ENCODE measurements at places on chromosomes 2 and 18.

DNA sequence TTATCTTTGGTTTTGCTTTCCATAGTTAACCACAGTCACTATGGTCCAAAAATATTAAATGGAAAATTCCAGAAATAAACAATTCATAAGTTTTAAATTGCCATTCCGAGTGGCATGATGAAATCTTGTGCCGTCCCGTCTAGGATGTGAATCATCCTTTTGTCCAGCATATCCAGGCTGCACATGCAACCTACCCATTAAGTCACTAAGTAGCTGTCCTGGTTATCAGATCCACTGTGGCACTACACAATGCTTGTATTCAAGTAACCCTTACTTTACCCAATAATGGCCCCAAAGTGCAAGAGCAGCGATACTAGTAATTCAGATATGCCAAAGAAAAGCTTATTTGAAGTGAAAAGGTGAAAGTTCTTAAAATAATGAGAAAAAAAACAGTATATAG is 10.7 kb downstream of the USP34 start:
- peak; percentile 32 for DNase-seq

- no peak for DNase-seq
Measured at GRCh38 chr2:188902901-188903491, 71.2 kb upstream of the COL3A1 start.

- no peak for DNase-seq
Measured at GRCh38 chr2:66322506-66323260, 112.2 kb upstream of the MEIS1 start.

DNA sequence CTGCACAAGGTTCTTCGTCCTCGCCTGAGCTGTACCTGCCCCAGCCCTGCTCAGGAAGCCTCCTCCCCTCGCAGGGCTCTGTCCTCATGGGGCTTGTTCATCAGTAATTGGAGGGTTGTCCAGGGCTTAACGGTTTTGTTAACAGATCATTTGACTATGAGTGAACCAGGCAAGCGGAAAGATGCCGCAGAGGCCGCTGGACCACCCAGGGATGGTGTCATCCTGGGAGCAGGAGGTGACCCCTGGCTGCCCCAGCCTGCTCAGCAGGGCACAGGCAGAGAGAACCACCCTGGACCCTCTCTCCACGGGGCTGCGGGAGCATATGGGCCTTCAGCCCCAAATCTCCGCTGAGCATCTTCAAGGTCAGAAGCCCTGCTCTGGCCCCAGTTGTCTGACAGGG is 264.3 kb downstream of the KLHL29 start:
- DNase-seq: no peak

- DNase-seq: peak; percentile 70
Measured at GRCh38 chr18:46040033-46040746, 31.9 kb downstream of the PSTPIP2 start.

DNA sequence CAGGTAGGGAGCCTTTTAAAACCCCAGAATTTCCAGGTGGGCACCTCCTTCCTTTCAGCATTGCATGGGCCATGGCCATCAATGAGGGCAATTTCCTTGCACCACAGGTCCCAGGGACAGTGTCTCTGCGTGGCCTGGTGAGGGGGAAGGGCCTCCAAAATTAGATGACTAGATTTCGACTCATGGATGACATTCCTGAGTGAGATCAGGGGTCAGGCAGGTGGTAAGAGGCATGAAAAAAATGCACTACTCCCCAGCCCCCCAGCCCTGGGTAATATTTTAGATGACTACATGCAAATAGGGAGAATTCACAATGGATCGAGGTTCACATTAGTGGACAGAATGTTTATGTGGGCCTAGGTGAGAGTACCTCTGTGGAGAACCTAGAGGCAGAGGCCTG is 19.0 kb upstream of the IGFBP5 start:
- no peak for DNase-seq

DNA sequence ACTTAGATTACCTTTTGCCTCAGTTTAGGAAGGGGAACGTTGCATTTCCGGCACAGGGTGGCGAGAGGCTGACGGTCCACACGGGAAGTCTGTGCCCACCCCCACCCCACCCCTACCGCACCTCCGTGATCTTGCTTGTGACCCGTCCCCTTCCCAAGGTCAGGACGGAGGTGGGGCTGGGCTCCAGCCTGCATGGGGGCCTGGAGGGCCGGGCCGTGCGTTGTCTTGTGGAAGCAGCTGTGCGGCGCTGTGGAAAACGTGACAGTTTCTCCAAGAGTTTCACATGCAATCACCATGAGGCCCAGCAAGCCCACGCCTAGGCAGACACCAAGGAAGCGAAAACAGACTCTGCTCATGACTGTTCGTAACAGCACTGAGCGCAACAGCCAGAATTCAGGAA is 76.8 kb upstream of the HDAC4 start:
- no peak for DNase-seq

DNA sequence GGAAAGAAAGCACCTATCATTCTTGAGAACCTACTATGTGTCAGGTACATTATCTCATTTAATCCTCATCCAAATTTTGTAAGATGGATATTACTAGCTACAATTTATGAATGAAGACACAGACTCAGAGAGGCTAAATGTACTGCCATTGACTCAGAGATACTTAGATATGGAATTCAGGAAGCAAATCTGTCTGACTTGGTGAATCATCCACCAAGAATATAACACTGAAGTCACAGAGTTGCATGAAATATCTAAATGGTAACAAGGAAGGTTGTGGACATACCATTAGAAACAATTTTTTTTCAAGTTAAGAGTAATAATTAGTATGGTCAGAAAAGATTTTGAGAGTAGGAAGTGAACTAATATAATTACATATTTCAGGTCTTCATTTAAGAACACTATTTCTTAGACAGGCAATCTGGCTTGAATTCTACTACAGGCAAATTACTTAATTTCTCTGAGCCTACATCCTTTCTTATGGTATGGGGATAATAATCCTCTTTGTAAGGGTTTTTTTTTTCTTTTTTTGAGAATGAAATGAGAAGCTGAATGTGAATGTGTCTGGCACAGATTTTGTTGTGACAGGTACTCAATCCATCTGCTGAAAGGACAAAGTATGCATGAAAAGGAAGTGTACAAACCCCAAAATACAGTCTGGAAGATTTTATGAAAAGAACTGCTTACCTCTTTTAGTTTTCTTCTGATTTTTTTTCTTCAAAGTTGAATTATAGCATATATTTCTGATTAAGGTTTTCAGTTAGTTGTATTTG is 14.8 kb upstream of the C2orf66 start:
- DNase-seq: no peak

- no peak for DNase-seq
Measured at GRCh38 chr2:190841707-190842505, 38.7 kb upstream of the GLS start.

DNA sequence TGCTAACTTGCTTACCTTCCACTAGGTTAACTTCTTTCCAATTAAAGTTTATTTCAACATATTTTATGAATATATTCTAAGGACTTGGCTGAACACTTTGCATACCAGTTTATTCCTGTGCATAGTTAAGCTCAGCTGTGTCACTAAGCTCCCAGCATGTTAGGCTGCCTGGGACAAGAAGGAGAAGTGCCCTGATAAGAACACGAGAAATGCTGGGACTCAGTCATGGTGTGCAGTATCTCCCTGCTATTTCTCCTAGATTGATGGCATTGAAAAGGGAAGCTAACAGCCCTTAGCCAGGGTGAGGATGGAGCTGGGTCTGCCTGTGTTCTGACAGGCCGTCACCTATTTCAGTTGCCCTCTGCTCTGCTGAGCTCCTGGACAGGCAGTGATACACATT is 164.3 kb downstream of the TRABD2A start:
- DNase-seq: no peak

DNA sequence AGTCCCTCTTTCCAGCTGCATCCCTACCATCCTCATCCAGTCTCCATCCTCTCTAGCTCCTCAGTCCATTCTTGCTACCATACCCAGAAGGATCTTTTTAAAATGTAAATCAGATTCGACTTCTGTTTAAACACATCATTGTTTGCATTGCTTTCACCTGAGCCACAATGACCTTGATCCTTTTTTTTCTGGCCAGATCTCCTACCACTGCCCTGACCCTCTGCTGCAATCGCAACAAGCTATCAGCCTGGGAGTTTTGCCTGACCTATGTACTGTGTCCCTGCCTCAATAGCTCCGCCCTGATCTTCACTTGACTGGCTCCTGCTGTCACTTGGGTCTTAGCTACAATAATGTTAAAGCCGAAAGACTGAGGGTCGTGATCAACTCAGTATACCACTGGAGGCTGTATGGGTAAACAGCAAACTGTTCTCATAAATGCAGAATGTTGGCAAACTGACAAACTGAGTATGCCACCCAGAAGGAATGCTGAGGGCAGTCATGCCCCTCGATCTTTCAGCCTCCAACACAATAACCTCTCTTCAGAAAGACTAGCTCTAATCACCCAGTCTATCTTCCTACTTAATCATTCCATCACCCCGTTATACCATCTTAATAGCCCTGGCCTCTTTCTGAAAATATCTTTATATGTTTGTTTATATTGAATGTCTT is 2.6 kb upstream of the RBM43 start:
- DNase-seq: no peak

DNA sequence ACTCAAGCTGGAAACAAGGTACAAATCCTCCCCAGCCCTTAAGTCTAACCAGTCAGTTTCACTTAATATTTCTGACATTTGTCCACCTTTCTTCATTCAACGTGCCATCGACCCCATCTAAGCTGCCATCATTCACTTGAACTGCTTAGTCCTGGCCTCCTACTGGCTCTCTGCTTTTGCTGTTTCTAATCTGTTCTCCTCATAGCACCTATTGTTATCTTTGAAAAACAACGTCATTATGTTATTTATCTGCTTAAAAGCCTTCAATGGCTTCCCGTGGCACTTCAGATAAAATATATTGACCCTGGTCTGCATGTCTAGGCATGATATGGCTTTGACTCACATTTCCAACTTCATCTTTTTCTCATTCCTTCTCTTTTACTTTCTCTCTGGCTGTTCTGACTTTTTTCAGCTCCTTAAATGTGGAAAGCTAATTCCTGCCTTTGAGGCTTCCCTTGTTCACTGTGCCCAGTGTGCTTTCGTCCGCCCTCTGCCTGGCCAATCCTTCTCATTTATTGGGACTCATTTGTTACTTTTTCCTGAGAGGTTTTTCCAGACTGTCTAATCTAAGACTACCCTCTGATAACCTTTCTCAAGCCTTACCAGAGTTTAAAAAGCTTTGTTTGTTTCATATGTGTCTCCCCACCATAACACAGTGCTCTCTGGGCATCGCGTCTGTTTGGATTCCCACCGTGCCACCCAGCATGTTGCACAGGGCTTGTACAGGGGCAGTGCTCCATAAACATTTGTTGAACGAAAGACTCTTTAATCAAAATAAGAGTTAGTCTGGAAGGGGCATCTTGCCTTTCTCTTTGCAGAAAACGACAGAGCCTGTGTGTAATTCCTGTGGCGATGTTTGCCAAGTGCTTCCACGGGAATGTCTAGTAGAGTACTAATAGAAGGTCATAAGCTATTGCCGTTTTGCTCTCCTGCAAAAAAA is 183.9 kb downstream of the FMNL2 start:
- DNase-seq: no peak

DNA sequence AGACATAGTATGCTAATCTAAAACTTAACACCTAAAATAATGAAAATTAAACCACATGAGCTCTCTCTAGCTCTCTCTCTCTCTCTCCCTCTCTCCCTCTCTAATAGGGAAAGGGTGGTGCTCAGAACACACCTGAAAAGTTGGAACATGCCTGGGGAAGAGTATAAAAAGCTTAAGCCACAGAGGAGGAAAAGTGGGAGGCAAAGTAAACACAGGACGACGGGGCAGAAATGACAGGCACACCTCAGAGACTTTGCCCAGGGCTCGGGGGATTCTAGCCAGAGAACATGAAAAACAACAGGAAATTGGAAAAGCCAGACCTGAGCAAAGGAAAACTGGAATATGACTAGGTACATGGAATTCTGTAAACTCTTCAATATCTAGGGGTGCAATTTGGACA is 666.1 kb downstream of the BCL11A start:
- no peak for DNase-seq

GRCh38 chr2:231527091-231527395 is 3.2 kb downstream of the NMUR1 start:
- DNase-seq: no peak

GRCh38 chr2:108934583-108935245 is 54.3 kb downstream of the EDAR start:
- no peak for DNase-seq

- peak; percentile 29 for DNase-seq
Measured at GRCh38 chr18:48940854-48941611, 9.7 kb downstream of the SMAD7 start.

GRCh38 chr2:150567771-150568301 is 80.4 kb upstream of the RND3 start:
- DNase-seq: no peak

DNA sequence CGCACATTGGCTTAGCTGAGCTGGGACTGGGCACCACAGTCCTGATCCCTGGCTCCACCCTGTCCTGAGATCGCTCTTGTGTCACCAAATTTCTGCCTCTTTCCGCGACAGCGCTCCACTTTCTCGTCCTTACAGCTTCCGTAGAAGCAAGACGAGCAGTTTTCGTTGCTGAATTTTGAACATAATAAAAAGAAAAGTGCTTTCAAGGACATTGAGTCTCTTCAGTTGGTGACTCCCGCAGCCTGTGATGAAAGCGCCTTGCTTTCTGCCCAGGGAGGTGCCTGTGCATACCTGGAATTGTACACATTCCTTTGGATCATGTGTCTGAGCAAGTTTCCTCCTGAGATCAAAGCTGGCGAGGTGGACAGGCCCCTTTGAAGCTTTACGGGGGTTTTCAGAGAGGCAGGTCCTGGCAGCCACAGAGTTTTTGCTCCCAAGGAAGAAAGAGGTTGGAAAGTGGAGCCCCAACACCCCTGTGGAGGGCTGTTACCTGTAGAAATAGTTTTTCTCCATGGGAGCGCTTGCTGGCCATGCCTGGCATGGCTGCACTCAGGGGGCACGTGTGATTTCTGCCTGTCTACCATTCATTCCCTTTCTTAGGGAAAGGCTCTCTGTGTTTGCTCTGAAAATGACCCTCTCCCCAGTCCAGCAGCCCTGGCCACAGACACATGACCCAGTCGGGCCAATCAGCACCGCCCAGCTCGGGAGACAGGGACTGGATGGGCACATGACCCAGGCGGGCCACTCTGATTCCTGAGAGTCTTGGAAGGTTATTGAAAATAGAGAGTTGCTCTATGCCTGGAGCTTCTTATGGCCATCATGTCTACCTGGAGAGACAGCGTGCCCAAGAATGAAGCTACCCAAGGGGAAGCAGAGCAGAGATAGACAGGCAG is 115.6 kb upstream of the OTOS start:
- DNase-seq: no peak

DNA sequence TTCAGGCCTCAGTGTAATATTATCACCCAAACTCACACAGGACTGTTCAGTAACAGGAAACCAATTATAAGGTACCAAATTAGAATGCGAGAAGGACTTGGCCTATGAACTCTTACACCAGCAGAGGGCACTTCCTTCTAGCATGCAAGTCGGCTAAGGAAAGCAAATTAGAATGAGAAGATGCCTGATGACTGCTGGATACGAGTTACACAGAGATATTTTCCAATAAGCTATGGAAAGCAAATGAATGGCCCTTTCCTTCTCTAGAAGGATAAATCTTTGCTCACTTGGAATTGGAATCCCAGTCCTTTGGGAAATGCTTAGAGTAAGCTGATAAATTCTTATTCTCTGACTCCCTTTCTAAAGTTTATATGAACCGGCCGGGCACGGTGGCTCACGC is 109.8 kb downstream of the AP1S3 start:
- peak; percentile 58 for DNase-seq

All from hematopoietic multipotent progenitor cell treated with erythropoietin and hydrocortisone succinate and interleukin-3 and kit ligand, for 8 days (in vitro differentiated cells).